ENCODE measurements at places on chromosomes 5 and 9.

- DNase-seq: no peak
Measured at GRCh38 chr9:86515221-86515620, 161.0 kb upstream of the TUT7 start.

- DNase-seq: no peak
Measured at GRCh38 chr9:3906437-3907213, 380.8 kb upstream of the RFX3 start.

GRCh38 chr9:37121881-37122280 lies 1.5 kb downstream of the ZCCHC7 start:
- no peak for DNase-seq

- no peak for DNase-seq
Measured at GRCh38 chr5:168944004-168944403, 356.9 kb downstream of the SLIT3 start.

GRCh38 chr5:35009019-35009418 lies 38.7 kb downstream of the AGXT2 start:
- DNase-seq: no peak

DNA sequence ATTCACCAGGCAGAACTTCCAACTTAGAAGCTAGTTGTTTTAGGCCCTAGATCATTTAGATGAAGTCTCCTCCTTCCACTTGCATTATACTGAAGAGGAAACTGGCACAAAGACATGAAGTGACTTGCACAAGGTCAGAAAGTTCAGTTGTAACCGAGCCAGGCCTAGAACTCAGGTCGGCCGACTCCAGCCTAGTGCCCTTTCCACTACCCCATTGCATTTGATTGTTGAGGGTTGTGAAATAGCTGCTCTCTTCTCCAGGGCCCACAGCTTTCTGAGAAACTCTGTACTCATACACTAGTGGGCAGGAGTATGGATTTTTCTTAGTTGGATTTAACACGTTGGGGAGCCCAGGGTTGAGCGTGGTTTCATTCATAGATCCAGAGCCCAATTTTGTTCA lies 5.6 kb downstream of the ZNF462 start:
- DNase-seq: no peak

DNA sequence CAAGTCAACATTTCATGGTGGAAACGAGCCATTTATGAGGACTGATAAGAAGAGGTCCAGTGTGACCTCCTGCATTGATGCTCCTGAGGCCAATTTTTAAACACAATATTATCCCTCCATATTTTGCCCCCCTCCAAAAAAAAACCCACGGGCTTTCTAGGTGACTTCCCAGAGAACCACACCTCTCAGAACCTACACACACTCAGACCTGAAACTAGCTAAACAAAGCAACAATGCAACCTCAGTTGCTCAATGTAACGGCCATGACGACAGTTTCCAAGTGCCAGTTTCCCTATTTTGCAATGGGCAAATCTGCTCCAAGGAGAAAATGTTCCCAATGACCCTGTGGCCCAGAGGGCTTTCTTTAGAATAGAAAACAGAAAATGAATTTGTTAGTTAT lies 3.5 kb downstream of the NRG2 start:
- DNase-seq: no peak

DNA sequence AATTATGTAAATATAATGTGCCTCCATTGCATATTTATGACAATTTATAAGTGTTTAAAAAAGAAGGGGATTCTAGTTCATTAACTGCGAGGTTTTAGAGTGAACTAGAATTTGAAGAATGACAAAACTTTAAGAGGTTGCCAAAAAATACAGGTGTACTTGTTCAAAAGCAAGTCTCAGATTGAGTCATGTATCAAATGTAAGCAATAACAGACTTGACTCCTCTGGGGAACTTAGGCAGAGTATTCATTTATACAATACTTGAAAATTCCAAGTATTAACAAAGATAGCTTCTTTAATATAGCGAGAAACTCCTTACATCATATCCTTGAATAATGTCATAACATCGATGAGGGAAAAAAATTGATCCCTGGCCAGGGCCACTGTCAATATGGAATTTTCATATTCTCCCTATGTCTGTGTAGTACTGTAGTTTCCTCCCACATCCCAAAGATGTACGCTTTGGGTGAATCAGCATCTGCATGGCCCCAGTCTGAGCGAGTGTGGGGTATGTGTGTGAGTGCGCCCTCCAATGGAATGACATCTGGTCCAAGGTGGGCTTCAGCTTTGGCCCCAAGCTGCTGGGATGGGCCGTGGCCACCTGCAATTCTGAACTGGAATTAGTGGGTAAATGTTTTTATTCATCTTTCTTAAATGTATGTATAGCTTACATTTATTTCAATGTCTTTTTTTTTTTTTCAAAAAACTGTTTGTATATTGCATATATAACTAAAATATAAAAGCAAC lies 70.1 kb downstream of the RIC1 start:
- no peak for DNase-seq

- DNase-seq: no peak
Measured at GRCh38 chr9:73549991-73550390, 398.3 kb downstream of the ANXA1 start.

- DNase-seq: no peak
Measured at GRCh38 chr5:174503461-174504265, 220.7 kb upstream of the MSX2 start.

DNA sequence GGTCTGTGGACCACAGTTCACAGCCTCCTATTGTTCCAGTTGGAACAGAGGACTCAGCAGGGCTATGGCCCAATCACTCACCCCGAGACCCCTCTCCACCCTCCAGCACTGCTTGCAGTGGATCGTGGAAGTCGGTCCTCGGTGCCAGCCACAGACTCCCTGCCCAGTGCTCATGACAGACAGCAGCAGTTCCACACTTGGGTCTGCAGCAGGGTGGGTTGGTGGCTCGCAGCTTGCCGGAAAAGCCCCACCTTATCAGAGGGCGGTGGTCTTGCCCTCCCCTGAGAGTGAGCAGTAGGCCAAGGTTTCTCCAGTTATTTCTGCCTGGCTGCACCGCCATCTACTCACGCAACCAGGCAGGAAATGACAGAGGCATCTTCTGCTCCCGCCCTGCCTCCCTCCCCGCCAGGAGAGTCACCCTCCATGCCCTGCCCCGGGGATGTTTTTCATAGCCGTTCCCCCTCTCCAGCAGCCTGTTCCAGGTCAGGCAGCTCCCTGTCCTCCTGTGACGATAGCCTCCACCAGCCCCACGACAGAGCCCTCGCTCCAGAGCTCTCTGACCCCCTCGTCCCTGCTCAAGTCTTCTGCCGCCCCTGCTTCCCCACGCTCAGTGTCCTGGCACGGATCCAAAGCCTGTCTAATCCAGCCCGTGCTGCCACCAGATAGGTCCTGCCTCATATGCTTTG lies 34.5 kb downstream of the UNC5A start:
- no peak for DNase-seq

DNA sequence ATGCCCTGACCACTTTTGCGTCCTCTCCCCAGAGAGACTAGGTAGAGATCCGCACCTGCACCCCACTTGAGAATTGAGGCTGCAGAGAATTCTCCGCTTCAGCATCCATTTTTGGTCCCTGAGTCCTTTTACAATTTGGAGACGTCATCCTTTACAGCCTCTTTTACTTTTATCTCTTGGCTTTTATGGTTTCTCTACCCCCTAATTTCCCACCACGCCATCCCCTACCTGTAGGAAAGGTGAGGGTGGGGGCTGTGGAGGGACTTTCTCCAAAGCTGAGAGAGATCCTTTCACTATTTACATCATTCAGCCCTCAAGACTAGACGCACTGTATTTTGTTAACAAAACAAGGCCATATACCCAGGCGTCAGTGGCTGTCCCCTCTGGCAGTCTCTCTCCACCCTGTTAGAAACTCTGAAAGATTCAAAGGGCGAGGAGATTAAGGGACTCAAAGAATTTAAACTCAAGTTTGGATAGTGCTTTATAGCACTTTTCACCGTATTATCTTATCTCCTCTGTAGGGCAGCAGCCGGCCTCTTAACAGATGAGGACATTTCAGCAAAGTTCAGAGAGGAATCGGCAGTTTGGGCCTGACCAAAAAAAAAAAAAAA lies 1.7 kb downstream of the MSX2 start:
- no peak for DNase-seq

- no peak for DNase-seq
Measured at GRCh38 chr9:135884328-135885035, 22.9 kb downstream of the CAMSAP1 start.

DNA sequence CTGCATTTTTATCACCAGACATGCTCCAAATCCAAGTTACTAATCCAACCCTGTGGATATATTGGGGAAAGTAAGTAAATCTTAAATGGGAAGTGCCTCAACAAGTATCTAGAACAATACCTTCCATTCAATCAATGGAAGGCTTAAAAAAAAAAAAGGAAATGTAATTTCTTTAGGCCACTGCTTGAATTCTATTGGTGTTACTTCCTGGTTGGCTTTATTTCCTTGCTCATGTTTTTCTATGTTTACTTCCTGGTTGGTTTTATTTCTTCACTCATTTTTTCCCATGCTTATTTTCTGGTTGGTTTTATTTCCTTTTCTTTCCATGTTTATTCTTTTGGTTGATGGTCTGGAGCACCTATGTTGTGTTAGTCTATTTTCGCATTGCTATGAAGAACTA lies 363.9 kb downstream of the KDM4C start:
- DNase-seq: no peak

DNA sequence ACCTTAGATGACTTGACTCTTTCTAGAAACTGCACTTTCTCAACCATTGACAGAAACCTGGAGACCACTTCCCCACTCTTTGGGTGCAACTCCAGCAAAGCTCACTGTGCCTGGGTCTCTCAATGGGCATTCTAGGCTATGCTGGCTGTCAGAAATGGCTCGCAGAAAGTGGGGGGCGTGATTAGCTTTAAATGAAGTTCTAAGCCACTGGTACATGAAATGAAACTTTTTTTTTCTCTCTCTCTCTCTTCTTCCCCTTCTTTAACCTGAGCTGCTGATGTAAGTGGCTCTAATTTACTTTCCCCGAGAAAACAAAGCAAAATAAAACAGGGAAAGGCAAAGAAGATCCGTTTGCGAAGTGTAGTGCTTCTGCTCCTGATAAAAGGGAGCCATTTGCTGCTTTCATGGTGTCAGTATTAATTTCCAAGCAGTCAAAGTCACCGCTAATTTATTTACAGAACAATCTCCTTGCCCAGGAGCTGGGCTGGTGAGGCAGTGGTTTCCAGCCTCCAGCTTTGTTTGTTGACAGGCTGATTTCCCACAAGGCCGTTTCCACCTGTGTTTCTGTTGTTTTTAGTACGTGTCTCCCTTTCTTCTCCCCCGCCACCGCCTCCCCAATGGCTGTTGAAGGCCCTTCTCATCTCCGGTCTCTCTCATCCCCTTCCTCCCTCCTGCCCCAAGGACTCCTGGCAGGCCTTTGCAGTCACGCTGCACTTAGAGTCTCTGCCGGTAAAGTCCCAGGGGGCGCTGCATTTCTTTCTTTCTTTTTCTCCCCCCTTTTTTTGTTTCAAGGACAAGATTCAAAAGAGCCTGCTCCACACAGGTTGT lies 422.9 kb downstream of the EBF1 start:
- DNase-seq: no peak

- DNase-seq: no peak
Measured at GRCh38 chr9:74630228-74630627, 133.1 kb downstream of the RORB start.

- DNase-seq: no peak
Measured at GRCh38 chr5:65391591-65391990, 90.1 kb downstream of the ADAMTS6 start.

- DNase-seq: no peak
Measured at GRCh38 chr5:8332666-8333445, 463.9 kb downstream of the MTRR start.

DNA sequence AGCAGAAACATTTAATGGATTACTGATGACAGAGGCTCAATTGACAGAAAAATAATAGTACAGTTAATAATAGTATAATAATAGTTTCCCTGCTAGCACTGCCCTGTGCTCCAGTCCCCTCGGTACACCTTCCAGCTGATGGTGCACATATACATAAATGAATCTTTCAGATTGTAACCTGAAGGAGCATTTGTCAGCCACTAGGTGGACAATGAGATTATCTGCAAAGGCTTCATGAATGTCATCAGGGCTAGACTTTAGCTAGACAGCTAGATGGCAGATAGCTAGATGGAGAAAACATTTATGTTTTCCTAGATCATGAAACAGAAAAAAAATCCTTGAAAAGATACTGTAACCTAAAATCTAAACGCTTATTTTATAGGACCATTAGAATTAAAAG lies 304.4 kb upstream of the SMC2 start:
- DNase-seq: no peak

GRCh38 chr9:114248299-114248707 lies 74.6 kb upstream of the ORM1 start:
- no peak for DNase-seq

DNA sequence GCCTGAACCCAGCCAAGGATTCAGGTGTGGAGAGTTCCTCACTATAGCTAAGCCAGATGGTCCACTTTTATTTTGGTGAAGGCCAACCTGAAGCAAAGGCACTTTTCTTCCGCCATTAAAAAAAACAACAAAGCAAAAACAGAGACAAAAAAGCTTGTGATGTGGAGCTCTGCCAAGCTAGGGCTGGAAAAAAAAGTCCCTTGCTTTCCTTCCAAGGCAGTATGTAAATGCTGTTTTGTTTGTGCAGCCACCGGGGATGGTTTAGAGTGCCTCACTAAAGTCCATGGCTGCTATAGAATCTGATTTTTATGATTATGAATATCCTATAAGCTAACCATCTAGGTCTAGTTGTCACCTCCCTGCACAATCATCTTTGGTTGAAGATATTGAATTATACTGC lies 14.9 kb downstream of the MEGF10 start:
- DNase-seq: no peak

- no peak for DNase-seq
Measured at GRCh38 chr5:118736396-118736795, 252.0 kb downstream of the DTWD2 start.

DNA sequence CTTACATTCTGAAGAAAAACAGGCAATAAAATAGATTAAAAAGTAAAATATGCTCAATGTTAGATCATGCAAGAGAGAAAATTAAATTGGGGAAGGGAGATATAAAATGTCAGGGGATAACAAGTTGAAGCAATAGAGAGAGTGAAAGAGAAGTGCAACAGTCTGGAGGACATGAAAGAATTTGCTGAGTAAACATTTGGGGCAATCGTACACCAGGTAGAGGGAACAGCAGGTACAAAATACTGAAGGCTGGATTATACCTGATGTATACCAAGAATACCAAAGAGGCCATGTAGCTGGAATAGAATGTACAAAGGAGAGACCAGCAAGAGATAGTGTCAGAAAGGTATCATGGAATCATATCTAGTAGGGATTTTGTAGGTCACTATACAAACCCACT lies 300.8 kb downstream of the DNAH5 start:
- no peak for DNase-seq

DNA sequence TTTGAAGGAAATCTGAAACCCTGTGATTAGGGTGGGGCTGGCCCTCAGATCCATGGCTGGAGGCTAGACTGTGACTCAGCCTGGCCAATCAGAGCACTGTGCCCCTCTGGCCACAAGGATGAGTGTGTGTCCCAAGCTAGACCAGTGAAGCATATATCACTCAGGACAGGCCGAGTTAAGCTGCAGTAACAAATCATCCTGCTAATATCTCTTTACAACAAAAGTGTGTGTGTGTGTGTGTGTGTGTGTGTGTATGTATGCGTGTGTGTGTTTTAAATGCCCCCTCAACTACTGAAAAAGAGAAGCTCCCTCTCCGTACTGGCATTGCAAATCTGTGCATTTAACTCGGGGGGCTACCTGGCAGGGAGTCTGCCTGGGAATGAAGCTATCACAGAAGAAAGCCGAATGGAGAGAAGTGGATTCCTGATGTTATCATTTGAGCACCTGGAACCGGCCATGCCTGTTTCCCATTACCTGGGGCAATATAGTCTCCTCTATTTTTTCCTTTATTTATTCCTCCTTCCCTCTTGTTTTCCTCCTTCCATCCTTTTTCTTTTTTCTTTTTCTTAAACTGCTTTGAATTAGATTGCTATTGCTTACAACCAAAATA lies 25.6 kb downstream of the STC2 start:
- no peak for DNase-seq

- DNase-seq: no peak
Measured at GRCh38 chr5:33892620-33893137, 889 bp upstream of the ADAMTS12 start.
